ENCODE measurements at places on chromosomes 6 and 20.
A peak's percentile ranks its signal among the peaks of the same experiment; 100 is the strongest.

GRCh38 chr6:36856277-36856676, 17.0 kb upstream of the CPNE5 start:
- no peak for DNase-seq

DNA sequence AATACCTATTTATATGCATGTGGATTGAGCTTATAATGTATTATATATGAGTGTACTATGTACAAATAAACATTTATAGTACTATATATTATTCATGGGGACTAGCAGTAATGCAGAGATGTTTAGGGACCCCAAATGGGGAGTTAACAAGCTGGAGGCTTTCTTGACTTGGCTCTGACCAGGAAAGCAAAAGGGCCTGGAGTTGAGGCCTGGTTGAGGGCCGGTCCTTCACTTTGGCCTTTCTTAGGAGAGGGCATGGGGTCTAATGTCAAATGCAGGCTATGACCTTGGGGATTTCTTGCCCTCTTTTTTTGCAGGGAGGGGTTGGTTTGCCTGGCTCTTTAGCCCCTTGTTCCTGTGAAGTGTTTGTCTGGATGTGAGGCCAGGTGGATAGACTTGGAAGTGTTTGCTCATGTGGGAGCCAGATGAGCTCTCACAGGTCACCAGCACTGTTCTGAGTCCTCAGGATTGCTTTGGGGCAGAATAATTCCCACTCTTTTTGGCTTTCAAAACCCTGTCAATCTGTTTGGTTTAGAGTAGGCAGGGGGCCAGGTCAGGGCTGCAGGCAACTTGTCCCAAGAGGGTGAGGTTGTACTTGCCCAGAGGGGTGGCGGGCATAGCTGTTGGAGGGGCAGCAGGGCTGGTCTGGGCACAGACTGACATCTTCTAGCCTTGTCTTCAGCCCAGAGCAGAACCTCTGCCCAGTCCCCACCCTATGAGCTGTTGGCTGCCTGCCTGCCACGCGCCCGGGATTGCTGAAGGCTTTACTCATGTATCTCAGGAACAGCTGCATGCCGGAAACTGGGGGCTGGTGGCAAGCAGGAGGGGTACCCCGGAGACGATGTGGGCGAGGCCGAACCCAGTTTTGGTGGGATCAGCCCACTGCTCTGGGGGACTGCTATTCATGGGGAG, 14.6 kb downstream of the TJAP1 start:
- DNase-seq, result no peak

GRCh38 chr6:37784585-37784967, 35.0 kb upstream of the ZFAND3 start:
- DNase-seq, result no peak

GRCh38 chr6:47168180-47168579, 126.0 kb upstream of the ADGRF1 start:
- DNase-seq, result no peak

DNA sequence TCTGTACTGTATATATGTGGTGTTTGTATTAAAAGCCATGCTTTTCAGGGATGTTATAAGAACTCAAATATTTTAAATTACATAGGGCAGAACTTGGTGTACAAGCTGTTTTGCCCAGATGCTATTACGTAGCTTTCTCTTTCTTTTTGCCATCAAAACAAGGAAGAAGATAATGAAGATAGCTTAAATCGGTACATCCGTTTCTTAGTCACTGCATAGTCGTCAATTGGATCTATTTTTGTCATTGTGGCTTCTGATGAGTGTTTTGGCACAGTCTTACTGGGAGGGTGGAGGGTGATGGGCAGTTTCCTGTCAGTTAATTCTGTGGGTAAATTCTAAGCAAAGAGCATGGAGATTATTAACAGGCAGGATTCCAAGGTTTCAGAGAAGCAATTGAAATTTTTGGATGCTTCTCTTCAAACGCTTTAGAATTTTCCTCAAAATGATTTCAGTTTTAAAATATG, 649.1 kb upstream of the GJE1 start:
- DNase-seq, result peak; percentile 6

DNA sequence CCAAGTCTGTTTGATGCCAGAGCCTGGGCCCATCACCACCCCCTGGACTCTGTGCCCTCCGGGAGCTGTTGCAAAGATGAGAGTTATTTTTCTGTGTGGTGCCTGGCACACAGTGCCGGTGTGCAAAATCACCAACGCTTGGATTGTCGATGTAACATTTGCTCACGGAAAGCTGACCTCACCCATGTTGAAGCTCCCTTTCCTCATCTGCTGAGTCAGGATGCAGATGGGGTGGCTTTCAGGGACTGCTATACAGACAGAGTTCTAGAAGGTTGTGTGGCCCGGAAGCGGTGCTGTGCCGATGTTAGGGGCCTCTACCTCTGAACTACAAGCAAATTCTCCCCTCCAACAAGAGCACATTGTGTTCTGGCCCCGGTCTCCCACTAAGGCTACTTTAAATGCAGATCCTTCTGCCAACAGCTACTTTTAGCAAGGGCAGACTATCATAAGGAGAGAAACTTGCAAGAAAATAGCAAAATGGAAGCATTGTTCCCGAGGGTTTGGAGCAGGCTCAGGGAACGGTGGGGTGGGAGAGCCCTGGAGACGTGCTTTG, 34.0 kb downstream of the EYA2 start:
- DNase-seq, result no peak

- no peak for DNase-seq
Measured at GRCh38 chr20:44019638-44020335, 105.1 kb downstream of the TOX2 start.

DNA sequence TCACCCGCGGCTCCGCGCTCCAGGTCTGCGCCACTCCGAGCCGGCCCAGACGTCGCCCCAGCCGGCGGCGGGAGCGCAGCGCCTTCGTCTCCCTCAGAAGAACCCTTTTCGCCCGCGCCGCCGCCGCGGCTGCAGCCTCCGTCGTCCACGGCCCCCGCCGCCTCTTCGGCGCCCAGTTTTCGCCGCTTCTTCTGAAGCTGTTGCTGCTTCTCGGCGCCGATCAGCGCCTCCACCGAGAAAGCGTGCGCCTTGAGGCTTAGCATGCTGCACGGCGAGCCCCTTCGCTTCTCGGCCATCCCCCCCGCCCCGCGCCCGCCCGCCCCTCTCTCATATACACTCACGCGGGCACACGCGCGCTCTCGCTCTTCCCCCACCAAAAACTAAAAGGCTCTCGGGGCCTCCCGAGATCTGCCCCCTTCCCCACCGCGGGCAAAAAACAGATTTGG, 489 bp downstream of the TBX18 start:
- no peak for DNase-seq

- no peak for DNase-seq
Measured at GRCh38 chr20:13105864-13106457, 97.2 kb downstream of the SPTLC3 start.

- DNase-seq, result no peak
Measured at GRCh38 chr6:43935921-43936439, 166.0 kb downstream of the VEGFA start.

DNA sequence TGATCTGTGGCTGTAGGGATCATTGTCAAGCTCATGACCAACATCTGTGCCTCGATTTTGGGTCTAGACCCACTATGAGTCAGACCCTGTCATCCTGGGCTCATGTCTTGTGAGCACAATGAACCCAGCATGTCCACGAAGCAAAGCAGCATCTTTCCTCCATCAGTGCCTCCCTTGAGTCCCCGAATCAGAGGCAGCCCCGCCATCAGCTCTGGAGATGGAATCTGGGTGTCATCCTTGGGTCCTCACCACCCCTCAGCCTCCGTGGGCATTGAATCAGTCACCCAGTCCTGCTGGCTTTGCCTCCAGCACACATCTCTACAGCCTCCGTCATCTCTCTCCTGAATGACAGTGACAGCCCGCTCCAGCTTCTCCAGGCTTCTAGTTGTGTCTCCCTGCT, 56.9 kb downstream of the CHMP4B start:
- no peak for DNase-seq

GRCh38 chr6:134123666-134124208, 71.3 kb upstream of the SLC2A12 start:
- DNase-seq, result no peak

GRCh38 chr6:142740449-142740848, 204.5 kb downstream of the HIVEP2 start:
- DNase-seq, result no peak

GRCh38 chr20:20690676-20691476, 21.6 kb downstream of the RALGAPA2 start:
- DNase-seq, result no peak

- no peak for DNase-seq
Measured at GRCh38 chr6:143165315-143165855, 104.7 kb downstream of the AIG1 start.

DNA sequence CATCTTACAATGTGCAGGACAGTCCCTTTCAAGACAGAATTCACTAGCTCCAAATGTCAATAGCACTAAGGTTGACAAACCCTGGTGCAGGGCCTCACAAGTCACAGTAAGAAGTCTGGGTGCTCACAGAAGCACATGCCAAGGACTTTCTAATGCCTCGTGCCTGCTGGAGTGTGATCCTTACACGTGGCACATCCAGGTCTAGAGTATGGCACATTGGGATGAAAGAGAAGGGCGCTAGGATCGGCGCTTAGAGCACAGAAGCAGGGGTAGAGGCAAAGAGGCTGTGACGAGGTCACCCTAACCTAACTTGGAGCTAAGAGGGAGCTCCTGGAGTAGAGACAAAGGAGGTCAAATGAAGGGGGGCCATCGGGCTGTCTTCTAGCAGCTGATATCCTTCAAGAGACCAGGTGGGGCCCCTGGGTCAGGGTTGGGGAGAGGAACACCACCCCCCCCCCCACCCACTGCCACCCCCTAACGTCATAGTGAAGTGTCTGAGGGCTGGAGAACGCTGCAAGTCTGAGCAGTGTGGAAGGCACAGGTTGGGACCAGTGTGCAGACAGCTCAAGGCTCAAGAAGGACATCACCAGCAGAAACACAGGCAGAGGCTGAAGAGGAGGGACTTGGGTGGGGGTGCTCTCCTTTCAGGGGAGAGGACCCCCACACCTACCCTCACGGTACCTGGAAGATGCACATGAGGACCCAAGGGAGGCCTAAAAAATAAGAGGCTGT, 97.8 kb upstream of the MRPS10 start:
- no peak for DNase-seq

GRCh38 chr6:68087399-68088133, 547.5 kb upstream of the ADGRB3 start:
- no peak for DNase-seq

- no peak for DNase-seq
Measured at GRCh38 chr6:491233-491632, 99.7 kb downstream of the IRF4 start.

GRCh38 chr20:58682656-58683531, 9.7 kb upstream of the NPEPL1 start:
- no peak for DNase-seq

GRCh38 chr6:27474172-27474465, 1.2 kb upstream of the ZNF184 start:
- no peak for DNase-seq

DNA sequence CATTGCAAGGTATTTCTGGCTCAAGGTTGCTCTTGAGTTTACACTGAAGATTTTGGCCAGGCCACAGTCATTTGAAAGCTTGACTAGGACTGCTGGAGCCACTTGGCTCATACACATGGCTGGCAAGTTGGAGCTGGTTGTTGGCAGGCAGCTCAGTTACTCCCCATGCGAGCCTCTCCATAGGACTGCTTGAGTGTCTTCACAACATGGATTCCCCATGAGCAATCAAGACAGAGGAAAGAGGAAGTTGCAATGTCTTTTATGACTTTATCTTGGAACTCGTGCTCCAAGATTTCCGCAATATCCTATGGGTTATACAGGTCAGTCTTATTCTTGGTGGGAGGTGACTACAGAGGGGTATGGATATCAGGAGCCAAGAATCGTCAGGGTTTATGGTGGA, 1.4 kb upstream of the MANBAL start:
- DNase-seq, result no peak

DNA sequence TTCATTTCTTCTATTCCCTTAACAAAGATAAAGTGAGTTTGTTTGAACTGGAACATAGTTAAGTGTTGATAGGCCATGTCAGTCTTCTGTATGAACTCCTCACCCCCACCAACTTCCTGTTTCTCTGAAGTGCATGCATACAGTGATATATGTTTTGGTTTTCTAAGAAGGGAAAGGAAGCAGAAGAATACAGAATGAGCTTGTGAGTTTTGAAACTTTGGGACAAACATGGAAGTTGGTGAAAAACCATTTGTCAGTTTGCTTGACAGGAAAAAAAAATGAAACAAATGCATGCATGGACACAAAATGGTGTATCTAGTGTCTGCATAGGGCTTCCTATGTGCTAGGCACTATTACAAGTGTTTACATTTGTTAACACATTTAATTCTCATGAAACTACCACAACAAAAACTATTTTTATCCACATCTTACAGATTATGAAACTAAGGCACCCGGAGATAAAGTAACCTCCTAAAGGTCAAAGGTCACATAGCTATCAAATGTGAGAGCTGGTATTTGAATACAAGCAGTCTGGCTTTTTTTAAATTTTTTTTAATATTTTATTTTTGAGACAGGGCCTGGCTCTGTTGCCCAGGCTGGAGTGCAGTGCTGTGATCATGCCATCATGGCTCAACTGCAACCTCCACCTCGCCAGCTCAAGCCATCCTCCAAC, 105.9 kb downstream of the ADGRB3 start:
- no peak for DNase-seq

DNA sequence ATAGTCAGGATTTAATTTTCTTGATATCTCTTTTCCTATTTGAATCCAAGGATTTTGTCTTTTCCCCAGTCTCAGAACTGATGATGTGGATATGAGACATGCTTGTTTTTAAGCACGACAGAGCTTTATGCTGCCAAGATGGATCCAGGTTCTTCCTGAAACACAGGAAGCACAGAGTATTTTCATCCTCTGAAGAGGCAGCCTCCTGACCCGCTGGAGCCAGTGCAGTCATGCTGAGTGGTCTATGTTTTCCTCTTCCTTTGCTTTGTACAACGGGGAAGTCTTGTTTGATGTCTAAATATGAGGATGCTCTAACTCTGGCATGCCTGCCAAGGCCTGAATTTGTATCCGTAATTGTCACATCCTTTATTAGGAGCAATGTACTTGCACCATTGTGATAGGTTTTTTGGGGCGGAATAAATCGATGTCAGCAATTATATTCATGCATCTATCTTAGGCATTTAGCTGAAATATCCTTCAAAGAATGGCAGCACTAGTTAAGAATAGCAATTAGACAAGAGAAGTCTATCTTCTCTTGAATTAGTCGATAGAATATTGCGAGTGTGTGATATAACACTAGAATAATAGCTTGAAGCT, 407.1 kb upstream of the JAG1 start:
- no peak for DNase-seq
